Spleen (tissue), 13 donors: ENCODE measurements at places on chromosomes 6 and 20. TPM values are rescaled to one million over a fixed set of nuclear protein-coding genes. Genes with fewer than 3 reads are reported as not detected.

ATP6V1G2 gene
- 2.7 TPM for total RNA-seq

CAGE1 gene
- total RNA-seq, result not detected

BPIFA1 gene
- not detected for total RNA-seq

APCDD1L gene
- 0.50 TPM for total RNA-seq

BNIP5 gene
- not detected for total RNA-seq

RRAGD gene
- total RNA-seq, result 17.2 TPM

RAET1G gene
- not detected for total RNA-seq

HLA-DRB5 gene
- total RNA-seq, result 262 TPM

HBS1L gene
- 58.8 TPM for total RNA-seq

UBR2 gene
- 41.6 TPM for total RNA-seq

DPPA5 gene
- total RNA-seq, result not detected

FAM83D gene
- 2.8 TPM for total RNA-seq

BPIFB1 gene
- total RNA-seq, result not detected

SLC13A3 gene
- 0.44 TPM for total RNA-seq

SRSF12 gene
- total RNA-seq, result not detected

SLC35D3 gene
- total RNA-seq, result not detected

RSPH4A gene
- 0.27 TPM for total RNA-seq

PLN gene
- 3.0 TPM for total RNA-seq

BFSP1 gene
- total RNA-seq, result 0.51 TPM

ABHD16B gene
- not detected for total RNA-seq

POFUT1 gene
- 21.5 TPM for total RNA-seq

RAET1L gene
- not detected for total RNA-seq

MAP3K4 gene
- total RNA-seq, result 44.8 TPM

ACSS2 gene
- total RNA-seq, result 33.5 TPM

TENT5A gene
- total RNA-seq, result 17.4 TPM

RAMACL gene
- 3.2 TPM for total RNA-seq

TEAD3 gene
- total RNA-seq, result 9.3 TPM

PAK5 gene
- not detected for total RNA-seq

CAP2 gene
- total RNA-seq, result 0.68 TPM

MAK gene
- total RNA-seq, result 0.67 TPM

ANGPT4 gene
- total RNA-seq, result not detected

HTR1B gene
- not detected for total RNA-seq

IYD gene
- not detected for total RNA-seq

TMEM63B gene
- 19.4 TPM for total RNA-seq

VEGFA gene
- 174 TPM for total RNA-seq

NHSL1 gene
- total RNA-seq, result 7.5 TPM

SPATS1 gene
- total RNA-seq, result not detected

DEFB124 gene
- not detected for total RNA-seq

BCAS1 gene
- 0.23 TPM for total RNA-seq

HFE gene
- total RNA-seq, result 14.8 TPM

ARFGEF3 gene
- total RNA-seq, result 1.6 TPM

KCNK16 gene
- total RNA-seq, result not detected

NKX2-2 gene
- not detected for total RNA-seq

PRSS35 gene
- total RNA-seq, result 0.38 TPM

PDE7B gene
- total RNA-seq, result 4.6 TPM

SLC25A27 gene
- total RNA-seq, result 9.2 TPM

GCLC gene
- 57.6 TPM for total RNA-seq

GPR63 gene
- 1.2 TPM for total RNA-seq

SLA2 gene
- total RNA-seq, result 7.1 TPM

ACOT13 gene
- 7.6 TPM for total RNA-seq
